Stimulated activated CD4-positive, alpha-beta T cell treated with anti-CD3 and anti-CD28 coated beads, Interleukin-12 subunit alpha, Interleukin-12 subunit beta, amount 100 ng/mL, for 48 hours (primary cell): ENCODE measurements at places on chromosomes 12 and 14.

- DNase-seq, result no peak
These were observed 243.7 kb downstream of the SLC41A2 start for GRCh38 chr12:104714369-104714768.

- DNase-seq, result no peak
These were observed 411.2 kb downstream of the NPAS3 start for GRCh38 chr14:33349871-33350270.

GRCh38 chr12:71503579-71504391 lies 64.2 kb downstream of the LGR5 start:
- DNase-seq, result no peak

DNA sequence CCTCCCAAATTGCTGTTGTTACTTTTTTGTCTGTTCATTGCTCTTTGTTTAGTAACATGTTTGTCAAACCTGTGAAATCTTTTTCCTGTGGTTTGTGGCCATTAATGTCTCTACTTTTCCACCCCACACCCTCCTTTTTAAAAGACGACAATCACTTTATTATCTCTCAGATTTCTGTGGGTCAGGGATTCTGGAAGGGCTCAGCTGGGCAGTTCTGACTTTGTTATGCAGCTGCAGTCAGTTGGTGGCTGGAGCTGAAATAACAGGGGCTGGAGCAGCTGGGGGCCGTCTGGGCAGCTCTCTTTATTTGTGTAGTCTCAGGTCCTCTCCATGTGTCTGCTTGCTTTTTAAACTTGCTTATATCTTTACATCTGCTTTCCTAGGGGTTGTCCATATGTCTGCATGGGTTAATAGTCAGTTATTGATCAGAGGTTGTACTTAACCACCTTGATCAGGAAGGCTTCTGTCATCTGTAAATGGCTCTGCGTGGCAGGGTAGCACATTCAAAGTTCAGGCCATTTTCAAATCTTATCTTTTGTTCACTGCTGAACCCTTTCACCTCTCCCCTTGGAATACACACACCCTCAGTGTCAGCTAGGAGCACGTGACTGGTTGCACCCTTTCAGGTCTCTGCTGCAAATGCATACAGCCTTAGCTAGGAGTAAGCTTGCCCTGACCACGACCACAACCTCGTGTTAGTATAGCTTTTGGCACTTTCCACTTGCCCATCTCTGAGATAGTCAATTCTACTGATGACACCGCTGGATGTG lies 27.9 kb downstream of the BORCS5 start:
- peak; percentile 52 for DNase-seq

DNA sequence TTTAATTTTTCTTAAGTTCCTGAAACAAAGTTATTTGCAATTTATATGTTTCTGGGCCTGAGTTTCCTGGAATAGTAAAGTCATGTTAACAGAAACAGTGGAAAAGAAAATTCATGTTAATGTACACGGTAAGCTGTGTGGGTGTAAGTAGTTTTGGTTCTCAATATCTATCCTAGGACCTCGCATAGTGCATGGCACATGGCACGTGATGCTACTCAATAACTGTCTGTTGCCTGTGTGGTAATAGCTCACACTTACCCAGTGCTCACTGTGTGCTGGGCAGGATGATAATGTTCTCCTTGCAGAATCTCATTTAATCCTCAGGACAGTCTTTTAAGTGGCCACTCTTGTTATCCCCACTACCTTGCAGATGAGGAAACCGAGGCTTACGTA lies 100.7 kb downstream of the DUSP16 start:
- peak; percentile 54 for DNase-seq

DNA sequence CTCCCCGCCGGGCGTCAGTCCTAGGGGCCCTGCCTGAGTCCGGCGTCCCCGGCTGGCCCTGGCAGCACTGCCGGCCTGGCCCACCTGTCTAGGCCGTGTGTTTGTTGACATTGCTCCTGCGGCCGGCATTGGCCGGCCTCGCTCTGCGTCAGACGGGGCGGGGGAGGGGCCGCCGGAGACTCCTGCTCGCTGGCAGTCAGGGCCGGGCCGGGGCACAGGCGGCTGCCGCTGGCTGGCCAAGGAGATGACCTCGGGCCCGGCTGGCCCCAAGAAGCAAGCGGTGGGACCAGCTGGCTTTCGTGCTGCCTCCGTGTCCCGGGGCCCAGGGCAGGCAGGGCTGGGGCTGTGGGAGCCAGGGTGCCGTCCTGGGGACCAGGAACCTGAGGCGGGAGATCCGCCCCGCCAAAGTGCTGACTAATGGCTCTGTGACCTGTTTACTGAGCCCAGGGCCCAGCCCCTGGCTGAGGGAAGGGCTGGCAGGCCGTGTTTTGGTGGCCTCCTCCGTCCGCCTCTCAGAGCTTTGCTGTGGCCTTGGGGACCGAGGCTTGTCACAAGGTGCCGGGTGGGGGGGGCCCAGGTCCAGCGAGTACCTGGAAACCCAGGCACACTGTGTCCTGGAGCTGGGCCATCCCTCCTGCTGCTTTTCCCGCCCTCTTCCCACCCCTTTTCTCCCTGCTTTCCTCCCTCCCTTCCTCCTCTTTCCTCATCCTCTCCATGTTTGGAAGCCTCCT lies 1.8 kb downstream of the ULK1 start:
- peak; percentile 50 for DNase-seq

DNA sequence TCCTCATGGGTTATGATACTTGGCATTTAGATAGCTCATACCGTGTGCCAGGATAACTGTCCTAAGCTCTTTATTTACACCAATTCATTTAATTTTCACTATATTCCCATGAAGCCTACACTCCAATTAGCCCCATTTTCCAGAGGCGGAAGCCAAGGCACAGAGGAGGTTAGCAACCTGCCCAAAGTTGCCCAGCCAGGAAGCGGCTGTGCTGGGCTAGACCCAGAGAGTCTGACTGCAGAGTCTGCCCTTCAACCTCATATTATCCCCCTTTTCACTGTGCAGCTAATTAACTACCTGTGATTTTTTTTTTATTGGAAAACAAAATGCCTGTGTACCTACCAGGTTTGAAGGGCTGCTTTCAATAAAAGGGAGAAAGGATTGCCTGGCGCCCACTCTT lies 2.5 kb downstream of the RFLNA start:
- DNase-seq, result no peak

DNA sequence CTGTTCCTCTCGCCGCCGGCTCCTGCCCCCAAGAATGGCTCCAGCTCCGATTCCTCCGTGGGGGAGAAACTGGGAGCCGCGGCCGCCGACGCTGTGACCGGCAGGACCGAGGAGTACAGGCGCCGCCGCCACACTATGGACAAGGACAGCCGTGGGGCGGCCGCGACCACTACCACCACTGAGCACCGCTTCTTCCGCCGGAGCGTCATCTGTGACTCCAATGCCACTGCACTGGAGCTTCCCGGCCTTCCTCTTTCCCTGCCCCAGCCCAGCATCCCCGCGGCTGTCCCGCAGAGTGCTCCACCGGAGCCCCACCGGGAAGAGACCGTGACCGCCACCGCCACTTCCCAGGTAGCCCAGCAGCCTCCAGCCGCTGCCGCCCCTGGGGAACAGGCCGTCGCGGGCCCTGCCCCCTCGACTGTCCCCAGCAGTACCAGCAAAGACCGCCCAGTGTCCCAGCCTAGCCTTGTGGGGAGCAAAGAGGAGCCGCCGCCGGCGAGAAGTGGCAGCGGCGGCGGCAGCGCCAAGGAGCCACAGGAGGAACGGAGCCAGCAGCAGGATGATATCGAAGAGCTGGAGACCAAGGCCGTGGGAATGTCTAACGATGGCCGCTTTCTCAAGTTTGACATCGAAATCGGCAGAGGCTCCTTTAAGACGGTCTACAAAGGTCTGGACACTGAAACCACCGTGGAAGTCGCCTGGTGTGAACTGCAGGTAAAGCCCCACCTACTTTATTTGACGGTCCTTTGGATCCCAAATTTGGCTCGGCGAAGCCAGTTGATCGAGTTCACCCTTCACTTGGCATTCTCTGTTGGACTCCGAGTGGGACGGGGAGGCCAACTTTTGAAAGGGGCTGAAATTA lies 1.5 kb downstream of the WNK1 start:
- peak; percentile 30 for DNase-seq

- DNase-seq, result no peak
These were observed 43.6 kb upstream of the NID2 start for GRCh38 chr14:52112336-52113018.

GRCh38 chr14:74511966-74512830 lies 18.6 kb downstream of the ISCA2 start:
- DNase-seq, result no peak

DNA sequence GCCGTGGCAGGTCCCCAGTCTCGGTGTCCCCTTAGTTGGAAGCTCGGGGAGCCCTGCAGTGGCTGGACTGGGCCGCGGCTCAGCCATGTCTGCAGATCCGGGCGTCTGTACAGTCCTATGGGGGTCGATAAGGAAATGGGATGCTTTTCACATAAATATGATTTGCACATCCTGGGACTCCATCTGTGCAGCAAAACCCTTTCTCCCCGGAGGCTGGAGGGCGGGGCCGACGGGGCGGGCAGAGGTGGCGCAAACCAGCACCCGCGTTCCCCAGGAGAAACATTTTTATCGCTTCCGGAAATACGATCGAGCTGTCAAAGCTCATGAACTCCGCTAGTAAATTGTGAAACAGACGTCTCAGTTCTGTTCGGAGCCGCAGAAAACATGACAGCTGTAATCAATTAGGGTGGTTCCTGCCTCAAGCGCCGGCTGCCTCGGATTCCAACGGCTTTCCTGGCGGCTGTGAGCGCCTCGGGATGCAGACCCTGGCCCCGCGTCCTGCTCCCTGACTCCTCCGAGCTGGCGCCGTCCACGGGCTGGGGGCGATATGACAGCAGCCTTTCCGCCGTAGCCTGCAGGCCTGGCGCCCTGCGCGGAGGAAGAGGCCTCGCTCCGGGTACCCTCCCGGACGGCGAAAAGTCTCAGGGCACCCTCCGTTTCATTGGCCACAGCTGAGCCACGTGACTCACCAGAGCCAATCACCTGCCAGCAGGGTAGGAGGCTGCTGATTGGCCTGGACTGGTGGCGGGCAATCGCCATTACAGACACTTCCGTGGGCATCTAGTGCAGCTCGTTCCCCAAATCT lies 23.0 kb downstream of the DIO3 start:
- no peak for DNase-seq

DNA sequence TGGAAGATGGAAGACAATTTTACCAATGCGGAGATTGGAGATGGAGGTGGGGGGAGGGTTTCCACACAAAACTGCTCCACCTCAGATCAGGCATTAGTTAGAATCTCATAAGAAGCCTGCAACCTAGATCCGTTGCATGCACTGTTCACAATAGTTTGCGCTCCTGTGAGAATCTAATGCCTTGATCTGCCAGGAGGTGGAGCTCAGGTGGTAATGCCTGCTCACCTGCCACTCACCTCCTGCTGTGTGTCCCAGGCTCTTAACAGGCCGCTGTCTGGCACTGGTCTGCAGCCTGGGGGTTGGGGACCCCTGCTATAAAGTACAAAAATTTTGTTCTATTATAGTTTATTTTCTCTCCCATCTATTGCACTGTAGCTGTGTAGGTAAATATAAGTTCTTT lies 84.9 kb upstream of the FOXG1 start:
- no peak for DNase-seq

- no peak for DNase-seq
These were observed 8.5 kb downstream of the ZFYVE21 start for GRCh38 chr14:103724116-103724515.

DNA sequence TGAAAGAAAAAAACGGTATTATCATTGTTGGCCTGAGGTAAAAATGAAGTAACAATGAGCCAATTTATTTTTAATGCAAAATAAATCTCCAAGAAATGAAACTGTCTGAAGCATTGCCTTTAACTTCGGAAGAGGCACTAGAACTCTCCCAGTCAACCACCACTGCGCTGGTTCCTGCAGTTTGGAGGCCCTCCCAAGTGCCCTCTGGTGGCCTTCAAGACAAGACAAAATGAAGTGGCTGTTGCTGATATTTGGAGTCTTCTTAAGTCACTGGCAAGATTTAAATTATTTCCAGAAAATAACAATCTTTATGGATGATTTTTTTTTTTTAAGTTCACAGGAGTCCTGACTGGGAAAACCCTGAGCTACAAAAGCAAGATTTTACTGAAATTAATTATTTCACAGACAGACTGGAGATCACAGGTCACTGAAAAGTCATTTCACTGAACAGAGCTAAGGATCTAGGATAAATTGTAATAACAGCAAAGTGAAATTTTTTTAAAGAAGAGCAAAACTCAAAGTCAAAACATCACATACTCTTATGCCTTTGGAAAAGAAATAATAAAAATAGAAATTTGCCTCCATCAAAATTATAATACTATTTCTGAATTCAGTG lies 58.2 kb downstream of the DICER1 start:
- DNase-seq, result peak; percentile 4

- DNase-seq, result no peak
These were observed 3.8 kb downstream of the EXOC3L4 start for GRCh38 chr14:103097994-103098957.

- DNase-seq, result no peak
These were observed 389.6 kb upstream of the ATP2B1 start for GRCh38 chr12:90098132-90098779.

DNA sequence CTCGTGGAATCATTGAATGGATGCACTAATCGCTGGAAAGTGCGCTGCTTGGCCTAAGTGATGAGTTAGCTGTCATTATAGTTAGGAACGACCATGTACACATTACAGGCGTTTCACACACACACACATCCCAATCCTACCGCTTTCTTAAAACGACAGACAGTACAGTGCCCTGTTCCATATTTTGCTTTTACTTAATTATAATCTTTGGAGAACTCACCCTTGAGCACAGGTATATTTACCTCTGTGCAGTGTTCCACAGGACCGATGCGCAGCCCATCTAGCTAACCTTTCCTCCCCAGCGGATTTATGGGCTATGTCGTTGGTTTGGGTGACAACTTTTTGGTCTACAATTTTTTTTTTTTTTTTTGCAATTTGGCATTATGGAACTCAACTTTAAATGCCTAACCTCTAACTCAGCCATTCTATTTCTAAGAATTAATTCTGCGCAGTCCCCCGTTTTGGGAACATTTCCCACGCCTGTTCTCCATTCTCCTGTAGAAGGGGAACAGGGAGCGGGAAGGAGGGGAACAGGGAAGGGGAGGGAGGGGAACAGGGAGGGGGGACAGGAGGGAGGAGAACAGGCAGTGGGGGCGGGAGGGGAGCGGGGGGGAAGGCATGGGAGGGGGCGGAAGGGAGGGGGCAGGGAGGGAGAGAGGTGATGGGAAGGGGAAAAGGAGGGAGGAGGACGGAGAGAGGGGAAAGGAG lies 663 bp upstream of the ULK1 start:
- no peak for DNase-seq

DNA sequence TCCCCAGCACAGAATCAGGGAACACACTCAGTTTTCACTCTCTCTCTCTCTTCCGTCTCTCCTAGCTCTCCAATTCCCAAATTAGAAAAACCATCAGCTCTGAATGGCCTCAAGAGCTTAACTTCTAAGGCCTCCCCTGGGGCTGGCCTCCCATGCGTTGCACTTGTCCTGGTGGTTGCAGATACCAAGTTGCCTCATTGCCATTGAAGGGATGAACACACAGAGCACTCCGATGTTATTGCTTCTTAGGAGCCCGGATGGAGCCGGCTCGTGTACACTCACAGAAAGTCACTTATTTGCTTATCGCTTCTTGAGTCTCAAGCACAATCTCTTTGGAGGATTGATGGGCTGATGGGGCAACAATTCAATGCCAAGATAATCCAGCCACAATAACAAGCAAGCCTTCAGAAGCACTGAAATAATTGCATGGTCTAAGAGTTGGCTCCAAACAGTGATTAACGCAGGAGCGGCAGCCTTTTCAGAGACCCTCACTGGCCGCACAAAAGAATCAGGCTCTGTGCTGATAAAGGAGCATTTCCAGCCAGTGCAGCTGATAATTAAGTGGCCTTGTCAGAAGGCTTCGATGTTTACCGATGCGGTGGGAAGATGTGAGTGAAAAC lies 175.8 kb upstream of the TMEM132C start:
- DNase-seq, result no peak
